Chondrocyte (in vitro differentiated cells): ENCODE measurements at places on chromosomes 11 and 22. TPM values are rescaled to one million over a fixed set of nuclear protein-coding genes. Genes with fewer than 3 reads are reported as not detected.

DNA sequence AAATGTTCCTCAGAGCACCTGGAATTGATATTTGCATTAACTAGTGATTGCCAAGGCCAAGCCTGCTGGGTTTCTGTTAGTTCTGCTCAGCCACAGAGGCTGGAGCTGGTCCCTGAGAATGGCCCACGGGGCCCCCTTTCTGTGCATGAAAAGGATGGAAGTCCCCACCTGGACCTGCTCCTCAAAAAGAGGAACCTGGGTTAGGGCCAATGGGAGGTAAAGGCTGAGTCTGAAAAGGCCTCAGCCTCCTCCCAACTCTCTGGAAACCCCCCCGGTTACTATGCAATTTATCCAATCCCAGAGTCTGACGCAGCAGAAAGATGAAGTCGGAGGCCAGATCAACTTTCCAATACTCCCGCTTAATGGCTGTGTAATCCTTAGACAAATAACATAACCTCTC, 6.8 kb upstream of the CREB3L1 start:
- H3K27ac ChIP-seq, result no peak overlapping the region
- no peak overlapping the region for H3K4me3 ChIP-seq
- H3K27me3 ChIP-seq, result no peaks in the 10 kb centered on the region
- H3K36me3 ChIP-seq, result no peaks in the 10 kb centered on the region
- H3K4me1 ChIP-seq, result peaks cover 40% of the 10 kb centered on the region

GRCh38 chr22:34804091-34804490, 261.9 kb upstream of the ISX start:
- peaks cover 2% of the 10 kb centered on the region for H3K27me3 ChIP-seq
- DNase-seq, result no peak
- no peak overlapping the region for H3K27ac ChIP-seq
- H3K4me1 ChIP-seq, result peaks cover 35% of the 10 kb centered on the region
- H3K4me3 ChIP-seq, result no peak overlapping the region

- no peaks in the 10 kb centered on the region for H3K27me3 ChIP-seq
- no peak for DNase-seq
- no peak overlapping the region for H3K27ac ChIP-seq
- no peaks in the 10 kb centered on the region for H3K36me3 ChIP-seq
- no peak overlapping the region for H3K4me3 ChIP-seq
Measured at GRCh38 chr11:65931773-65932557, 12.7 kb downstream of the DRAP1 start.

DNA sequence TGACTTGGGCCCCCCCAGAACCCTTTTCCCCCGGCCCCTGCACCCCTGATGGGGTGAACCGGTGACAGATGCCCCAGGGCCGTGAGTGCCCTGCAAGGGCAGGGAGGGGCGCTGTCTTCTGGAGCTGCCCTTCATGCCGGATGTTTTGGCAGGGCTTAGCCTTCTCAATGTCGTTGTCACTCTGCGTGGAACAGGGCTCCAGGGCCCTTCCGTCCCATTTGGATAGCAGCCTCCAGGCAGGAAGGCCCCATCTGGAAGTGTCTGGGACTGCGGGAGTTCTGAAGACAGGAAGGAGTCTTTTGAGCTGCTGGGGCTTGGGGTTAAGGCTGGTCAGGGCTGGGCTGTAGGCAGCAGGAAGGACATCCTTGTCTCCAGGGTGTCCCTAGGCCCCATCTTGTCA, 4.6 kb downstream of the FRMD8 start:
- H3K4me1 ChIP-seq, result peaks cover 51% of the 10 kb centered on the region
- peak overlapping the region; percentile 63 for H3K4me3 ChIP-seq
- peak overlapping the region; percentile 87 for H3K27ac ChIP-seq
- DNase-seq, result no peak
- H3K36me3 ChIP-seq, result peaks cover 4% of the 10 kb centered on the region

Gene BRSK2
- total RNA-seq, result 1.8 to 6.9 TPM (median 6.0 TPM) in 3 replicates

DNA sequence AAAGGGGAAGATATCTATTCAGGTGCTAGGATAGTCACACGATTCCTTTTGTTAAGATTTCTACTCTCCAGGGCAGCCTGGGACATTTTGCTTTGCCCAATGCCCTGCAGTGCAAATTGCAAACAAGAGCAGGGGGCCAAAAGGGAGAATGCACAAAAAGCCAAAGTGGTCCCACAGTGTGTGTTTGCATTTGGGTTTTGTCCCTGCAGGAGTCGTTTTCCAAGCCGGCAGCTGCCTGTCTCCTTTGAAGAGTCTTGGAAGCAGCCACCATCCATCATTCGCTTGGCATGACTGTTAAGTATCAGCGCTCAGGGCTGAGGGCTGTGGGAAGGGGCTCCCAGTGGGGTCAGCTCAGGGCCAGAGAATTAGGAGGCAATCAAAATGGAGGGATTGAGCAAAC, 184.7 kb downstream of the MIAT start:
- DNase-seq, result no peak
- H3K4me3 ChIP-seq, result no peak overlapping the region
- peaks cover 24% of the 10 kb centered on the region for H3K4me1 ChIP-seq
- no peak overlapping the region for H3K27ac ChIP-seq
- H3K27me3 ChIP-seq, result no peaks in the 10 kb centered on the region
- H3K36me3 ChIP-seq, result no peaks in the 10 kb centered on the region

Gene SCGB1A1
- not detected in 3 replicates for total RNA-seq
